ENCODE measurements at places on chromosomes 3 and 15.

GRCh38 chr15:60901647-60902046, 327.5 kb downstream of the RORA start:
- no peak for DNase-seq

- no peak for DNase-seq
Observed at GRCh38 chr15:96750361-96750760, 419.9 kb downstream of the NR2F2 start.

GRCh38 chr3:98777801-98778220, 14.7 kb downstream of the ST3GAL6 start:
- DNase-seq, result no peak

GRCh38 chr3:186643493-186643892, 3.3 kb downstream of the FETUB start:
- no peak for DNase-seq

DNA sequence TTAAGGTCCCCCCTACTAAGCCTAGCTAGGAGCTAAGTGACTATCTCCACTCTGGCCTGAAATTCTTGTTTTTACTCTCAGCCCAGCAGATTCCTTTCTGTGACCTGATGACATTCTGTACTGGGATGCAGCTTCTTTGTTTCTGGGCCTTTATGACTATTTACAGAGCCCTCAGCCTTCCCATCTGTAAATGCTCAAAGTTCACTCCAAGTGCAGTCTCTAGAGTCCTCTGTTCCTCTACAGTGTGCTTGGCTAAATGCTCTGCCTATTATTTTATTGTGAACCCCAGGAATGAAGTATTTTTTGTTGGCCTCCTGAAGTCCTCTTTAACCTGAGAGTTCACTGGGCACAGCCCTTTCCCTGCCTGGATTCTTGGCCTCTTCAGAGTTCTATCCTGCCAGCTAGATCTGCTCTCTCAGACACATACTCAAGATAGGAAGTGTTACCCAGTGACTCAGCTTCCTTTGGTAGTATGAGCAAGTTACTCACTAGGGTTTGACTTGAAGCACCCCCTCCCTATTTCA, 278.1 kb upstream of the P2RY1 start:
- DNase-seq, result no peak

DNA sequence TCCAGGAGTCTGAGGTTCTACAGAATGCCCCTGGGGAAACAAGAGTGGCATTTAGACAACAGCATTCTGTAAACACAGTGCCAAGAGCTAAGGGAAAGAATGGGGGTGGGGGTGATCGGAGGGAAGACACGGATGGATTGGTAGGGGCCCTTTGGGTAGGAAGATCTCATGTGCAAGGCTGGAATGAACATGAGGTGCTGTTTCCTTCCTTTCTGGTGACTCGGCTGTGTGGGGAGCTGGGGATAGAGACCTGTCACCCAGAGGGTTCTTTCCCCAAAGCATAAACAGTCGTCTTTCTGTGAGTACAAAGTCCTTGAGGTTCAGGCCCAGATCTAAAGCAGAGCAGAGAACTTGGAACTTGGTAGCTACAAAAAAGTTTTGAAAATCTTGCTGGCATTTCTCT, 11.7 kb downstream of the TPM1 start:
- no peak for DNase-seq

DNA sequence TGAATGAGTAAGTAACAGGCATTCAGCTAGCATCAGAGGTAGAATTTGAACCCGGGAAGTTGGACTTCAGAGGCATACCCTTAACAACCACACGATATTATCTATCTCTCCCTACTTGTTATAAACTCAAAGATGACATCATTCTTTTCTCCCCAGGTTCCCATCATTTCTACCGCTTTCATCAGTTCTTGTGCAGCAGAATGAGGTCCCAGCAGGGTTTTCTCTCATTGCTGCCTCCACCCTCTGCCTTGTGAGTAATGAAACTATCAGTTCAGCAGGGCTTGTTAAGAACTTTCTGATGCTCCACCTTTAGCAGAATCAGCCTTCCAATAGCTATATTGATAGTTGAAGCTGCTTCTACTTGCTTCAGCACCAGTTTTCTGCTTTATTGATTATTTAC, 487.5 kb upstream of the KCNMB2 start:
- DNase-seq, result no peak

GRCh38 chr3:146466604-146467003, 2.8 kb downstream of the PLSCR2 start:
- DNase-seq, result no peak

DNA sequence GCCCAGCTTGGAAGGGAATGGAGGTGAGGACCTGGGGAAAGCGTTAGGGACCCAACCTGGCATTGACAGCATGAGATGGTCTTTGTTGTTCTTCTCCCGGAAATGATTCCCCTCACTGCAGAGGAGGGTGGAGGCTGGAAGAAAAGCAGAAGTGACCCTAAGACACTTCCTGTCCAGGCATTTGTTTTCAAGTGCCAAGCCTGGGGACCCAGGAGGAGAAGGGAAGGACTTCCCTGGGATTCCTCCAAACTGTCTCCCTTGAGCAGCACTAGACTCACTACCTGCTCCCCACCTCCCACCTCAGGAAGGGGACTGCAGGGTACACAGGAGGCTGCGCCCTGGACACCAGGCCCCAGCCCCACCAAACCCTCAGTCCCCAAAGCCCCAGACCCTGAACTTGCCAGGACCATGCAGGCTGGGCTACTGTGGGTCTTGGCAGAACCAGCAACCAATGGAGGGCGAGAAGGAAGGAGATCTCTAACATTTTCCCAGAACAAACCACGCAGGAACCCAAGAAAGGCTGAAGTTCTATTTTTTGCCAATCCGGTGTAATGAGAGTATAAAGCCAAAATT, 9.8 kb upstream of the VIPR1 start:
- DNase-seq, result no peak

DNA sequence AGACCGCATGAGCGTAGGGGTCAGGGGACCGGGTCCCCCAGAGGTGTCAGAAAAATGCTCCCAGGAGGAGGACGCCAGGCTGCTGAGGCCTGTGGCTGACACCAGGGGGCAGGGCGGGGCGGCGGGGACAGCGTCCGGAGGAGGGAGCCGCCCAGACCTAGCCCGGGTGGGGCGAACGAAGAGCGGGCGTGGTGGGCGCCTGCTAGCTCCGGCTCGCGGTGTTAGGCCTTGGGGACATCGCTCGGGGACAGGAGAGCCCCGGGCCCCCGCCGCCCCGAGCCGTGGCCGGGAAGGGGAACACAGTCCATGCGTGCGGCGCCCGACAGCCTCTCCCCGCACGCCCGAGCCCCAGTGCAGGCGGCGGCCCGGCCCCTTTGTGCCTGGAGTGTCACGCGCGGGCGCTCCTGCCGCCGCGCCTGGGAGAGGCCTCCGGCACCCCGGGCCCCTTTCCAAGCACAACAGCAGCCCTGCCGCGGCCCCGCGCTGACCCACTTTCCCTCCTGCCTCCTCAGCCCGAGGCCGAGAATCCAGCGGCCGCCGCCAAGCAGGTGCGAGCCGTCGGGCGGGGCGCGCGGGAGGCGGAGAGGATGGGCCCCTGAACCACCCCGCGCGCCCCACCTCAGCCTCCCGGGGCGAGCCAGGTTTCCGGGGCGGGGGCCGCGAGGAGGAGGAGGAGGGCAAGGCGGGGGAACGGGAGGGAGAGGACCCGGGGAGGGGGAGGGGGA, 111.0 kb upstream of the KLF13 start:
- no peak for DNase-seq

DNA sequence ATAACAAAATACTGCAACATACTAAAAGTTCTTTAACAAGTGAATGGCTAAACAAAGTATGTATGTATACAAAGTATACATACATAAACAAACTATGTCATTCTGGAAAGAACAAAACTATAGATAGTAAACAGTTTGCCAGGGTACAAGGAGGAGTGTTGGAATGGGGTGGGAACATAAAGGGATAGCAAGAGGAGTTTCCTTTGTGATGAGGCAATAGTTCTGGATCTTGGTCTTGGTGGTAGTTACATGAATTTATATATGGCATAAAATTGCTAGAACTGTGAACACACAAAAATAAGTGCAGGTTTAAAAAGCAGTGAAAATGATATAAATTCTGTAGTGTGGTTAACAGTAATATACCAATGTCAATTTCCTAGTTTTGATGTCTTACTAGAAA, 22.0 kb downstream of the ZNF148 start:
- no peak for DNase-seq

DNA sequence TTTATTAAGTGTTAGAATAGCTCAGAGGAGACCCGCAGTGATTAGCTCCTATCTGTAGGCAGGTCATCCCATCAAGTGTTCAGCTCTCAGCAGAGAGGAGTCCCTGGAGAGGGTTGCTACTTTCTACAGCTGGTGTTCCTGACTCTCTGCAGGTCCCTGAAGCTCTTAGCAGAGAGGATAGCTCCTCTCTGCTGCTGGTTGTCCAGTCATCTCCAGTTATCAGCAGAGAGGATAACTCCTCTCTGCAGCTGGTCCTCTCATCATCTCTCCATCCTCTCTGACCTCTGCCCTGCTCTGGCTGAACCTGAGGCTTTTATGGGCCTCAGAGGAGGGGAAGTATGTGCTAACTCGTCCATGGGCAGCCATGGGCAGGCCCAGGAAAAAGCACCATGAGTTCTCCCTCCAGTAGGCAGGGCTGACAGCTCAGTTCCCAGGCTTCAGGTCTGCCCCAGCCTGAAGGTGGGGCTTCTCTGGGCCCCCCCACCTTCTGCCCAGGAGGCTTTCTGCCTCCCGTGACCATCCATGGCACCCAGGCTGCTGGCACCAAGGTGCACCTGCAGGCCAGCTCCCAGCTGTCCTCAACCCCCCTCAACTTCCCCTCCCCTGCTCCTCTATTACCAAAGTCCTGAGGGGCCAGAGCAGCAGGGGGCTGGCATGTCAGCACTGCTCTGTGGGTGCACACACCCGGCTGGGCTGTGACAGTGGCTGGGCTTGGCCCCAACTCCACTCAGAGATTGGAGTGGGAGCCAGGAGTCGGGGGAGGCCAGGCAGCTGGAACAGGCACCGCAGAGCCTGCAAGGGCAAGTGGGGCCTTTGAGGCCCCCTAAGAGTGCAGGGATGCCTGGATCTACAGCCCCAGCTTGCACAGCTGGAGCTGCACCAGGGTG, 98.9 kb upstream of the FRMD4B start:
- DNase-seq, result no peak

DNA sequence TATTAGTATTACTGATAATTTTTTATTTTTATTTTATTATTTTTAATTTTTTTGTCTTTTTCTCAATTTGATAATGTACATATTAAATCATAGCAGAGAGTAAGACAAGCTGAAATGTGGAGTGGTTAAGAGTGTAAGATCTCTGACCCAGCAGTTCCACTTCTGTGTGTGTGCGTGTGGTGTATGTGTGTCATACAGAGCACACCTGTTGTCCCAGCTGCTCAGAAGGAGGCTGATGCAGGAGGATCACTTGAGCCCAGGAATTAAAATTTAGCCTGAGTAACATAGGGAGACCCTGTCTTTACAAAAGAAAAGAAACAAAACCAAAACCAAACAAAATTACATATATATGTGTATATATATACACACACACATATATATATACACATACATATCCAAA, 1.4 kb upstream of the CIDEC start:
- DNase-seq, result no peak

DNA sequence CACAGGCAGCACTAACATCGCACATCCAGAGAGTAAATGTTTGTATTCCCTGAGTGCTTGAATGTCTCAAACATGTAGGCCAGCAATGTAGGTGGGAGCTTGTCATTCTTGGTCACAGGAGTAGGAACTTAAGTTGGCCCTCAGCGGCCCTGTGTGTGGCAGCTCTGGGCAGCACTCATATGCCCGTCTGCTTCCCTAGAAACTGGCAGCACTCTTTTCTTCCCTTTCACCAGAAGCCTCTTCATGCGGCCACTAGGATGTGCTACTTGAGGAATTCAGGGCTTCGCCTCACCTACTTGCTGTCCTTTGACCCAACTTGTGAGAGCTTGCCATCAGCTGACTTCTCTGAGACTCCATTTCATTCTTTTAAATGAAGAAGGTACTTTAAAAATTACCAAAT, 69.5 kb downstream of the TIPARP start:
- no peak for DNase-seq

DNA sequence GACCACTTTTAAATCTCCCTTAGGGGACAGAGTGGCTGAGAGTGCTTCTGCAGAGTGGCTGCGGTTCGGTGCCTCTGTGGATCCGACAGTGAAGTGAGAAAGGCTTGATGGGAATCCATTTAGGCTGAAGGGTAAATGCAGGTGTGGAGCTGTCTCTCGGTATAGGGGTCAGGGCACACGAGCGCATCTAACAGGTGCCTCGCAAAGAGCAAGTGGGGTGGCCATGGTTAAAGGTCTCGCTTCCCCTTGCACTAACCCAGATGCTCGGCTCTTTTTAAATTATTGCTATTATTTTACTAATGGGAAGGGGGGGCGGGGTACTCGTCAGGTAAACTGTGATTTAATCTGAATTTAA, 598 bp upstream of the GJD2 start:
- no peak for DNase-seq
